Thoracic aorta (tissue), 2 donors: ENCODE measurements at places on chromosomes 3 and 15. TPM values are rescaled to one million over a fixed set of nuclear protein-coding genes. Genes with fewer than 3 reads are reported as not detected.
A peak's percentile ranks its signal among the peaks of the same experiment; 100 is the strongest.

DNA sequence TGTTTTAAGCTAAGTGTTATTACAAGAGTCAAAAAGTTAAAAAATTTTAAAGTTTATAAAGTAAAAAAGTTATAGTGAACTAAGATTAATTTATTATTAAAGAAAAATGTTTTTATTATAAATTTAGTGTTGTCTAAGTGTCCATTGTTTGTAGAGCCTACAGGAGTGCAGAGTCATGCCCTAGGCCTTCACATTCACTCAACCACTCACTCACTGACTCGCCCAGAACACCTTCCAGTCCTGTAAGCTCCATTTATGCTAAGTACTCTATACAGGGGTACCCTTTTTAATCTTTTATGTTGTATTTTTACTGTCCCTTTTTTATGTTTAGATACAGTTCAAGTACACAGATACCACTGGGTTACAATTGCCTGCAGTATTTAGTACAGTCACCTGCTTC lies 37.2 kb downstream of the EEFSEC start:
- no peak for DNase-seq
- no peak overlapping the region for H3K27ac ChIP-seq
- no peaks in the 10 kb centered on the region for H3K36me3 ChIP-seq
- H3K4me3 ChIP-seq, result no peak overlapping the region

- H3K4me3 ChIP-seq, result no peak overlapping the region
- no peaks in the 10 kb centered on the region for H3K4me1 ChIP-seq
- H3K27me3 ChIP-seq, result no peaks in the 10 kb centered on the region
- H3K27ac ChIP-seq, result no peak overlapping the region
- no peaks in the 10 kb centered on the region for H3K36me3 ChIP-seq
Measured at GRCh38 chr3:14265246-14265962, 86.8 kb downstream of the LSM3 start.

- no peaks in the 10 kb centered on the region for H3K4me1 ChIP-seq
- no peak overlapping the region for H3K27ac ChIP-seq
- no peaks in the 10 kb centered on the region for H3K36me3 ChIP-seq
Measured at GRCh38 chr15:54681584-54681983, 515.2 kb downstream of the RSL24D1 start.

GRCh38 chr15:71541746-71542145 lies 268.6 kb upstream of the NR2E3 start:
- no peak overlapping the region for H3K27ac ChIP-seq
- H3K4me1 ChIP-seq, result no peaks in the 10 kb centered on the region
- no peaks in the 10 kb centered on the region for H3K36me3 ChIP-seq
- H3K4me3 ChIP-seq, result no peak overlapping the region
- DNase-seq, result no peak

- no peaks in the 10 kb centered on the region for H3K27me3 ChIP-seq
- no peaks in the 10 kb centered on the region for H3K36me3 ChIP-seq
- DNase-seq, result no peak
- peaks cover 21% of the 10 kb centered on the region for H3K4me1 ChIP-seq
- H3K4me3 ChIP-seq, result peak overlapping the region; percentile 37
Measured at GRCh38 chr3:142275856-142276255, 50.5 kb upstream of the GK5 start.

DNA sequence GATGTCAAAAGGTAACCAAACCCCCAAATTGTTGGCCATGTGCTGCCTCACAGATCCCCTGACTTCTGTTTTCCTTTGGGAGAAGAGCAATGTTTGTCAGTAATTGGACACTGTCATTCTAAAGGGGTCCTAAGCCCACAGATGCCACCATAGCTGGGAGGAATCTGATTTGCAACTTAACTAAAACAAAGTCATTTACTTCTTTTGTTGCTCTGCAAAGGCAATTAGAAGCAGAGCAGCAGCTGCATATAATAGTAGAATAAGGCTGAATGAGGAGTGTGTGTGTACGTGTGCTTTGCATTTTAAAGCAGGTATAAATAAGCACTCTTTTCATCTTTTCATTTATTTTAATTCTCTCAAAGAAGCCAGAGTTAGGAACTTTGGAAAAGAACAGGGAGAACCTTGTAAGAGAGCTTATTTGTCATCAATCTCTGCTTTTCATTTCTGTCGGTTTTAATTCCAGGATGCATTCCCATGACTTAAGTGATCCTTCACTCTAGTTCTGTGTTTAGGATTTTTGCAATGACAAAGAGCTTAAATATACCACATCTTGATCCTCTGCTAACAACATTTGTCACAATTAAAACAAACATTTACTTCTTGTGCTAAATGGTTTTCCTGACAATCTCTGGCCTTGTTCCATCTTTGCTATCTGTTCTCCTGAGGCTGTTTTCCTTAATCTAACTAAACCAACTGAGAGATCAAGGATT lies 530.2 kb upstream of the CBLB start:
- no peaks in the 10 kb centered on the region for H3K27me3 ChIP-seq
- H3K4me3 ChIP-seq, result no peak overlapping the region
- H3K27ac ChIP-seq, result no peak overlapping the region
- H3K4me1 ChIP-seq, result peaks cover 7% of the 10 kb centered on the region

GRCh38 chr3:24508423-24508839 lies 13.8 kb upstream of the THRB start:
- no peak for DNase-seq
- H3K4me1 ChIP-seq, result peaks cover 11% of the 10 kb centered on the region
- no peaks in the 10 kb centered on the region for H3K36me3 ChIP-seq
- no peak overlapping the region for H3K4me3 ChIP-seq

GRCh38 chr15:51163843-51164242 lies 69.1 kb upstream of the TNFAIP8L3 start:
- peak overlapping the region; percentile 69 for H3K27ac ChIP-seq
- H3K36me3 ChIP-seq, result no peaks in the 10 kb centered on the region
- H3K4me1 ChIP-seq, result peaks cover 9% of the 10 kb centered on the region
- DNase-seq, result no peak
- no peak overlapping the region for H3K4me3 ChIP-seq

DNA sequence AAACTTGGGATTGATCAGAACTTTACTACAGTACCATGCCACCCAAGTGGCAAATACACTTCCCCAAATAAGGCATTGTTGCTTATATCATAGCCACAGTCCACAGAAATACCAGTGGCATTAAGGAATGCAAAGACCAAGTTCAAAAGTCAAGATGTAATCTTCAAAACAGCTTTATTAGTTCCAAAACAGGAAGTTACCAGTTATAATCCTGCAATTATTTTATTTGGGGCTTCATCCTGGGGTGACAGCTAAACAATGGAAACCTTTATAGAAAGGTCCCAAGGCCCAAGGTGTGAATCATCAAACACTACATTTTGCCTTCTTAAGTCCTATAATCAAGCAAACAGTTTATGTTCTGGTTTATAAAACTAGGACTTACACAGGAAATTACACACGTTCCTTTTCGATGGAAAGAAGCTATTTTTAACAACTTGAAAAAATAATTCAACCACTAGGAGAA lies 30.3 kb upstream of the RNF7 start:
- no peaks in the 10 kb centered on the region for H3K36me3 ChIP-seq
- H3K27ac ChIP-seq, result peak overlapping the region; percentile 93
- peaks cover 29% of the 10 kb centered on the region for H3K4me1 ChIP-seq
- no peak for DNase-seq
- no peak overlapping the region for H3K4me3 ChIP-seq
- H3K27me3 ChIP-seq, result no peaks in the 10 kb centered on the region

GRCh38 chr15:37056177-37057121 lies 43.9 kb downstream of the MEIS2 start:
- no peak overlapping the region for H3K27ac ChIP-seq
- H3K27me3 ChIP-seq, result no peaks in the 10 kb centered on the region
- DNase-seq, result no peak

DNA sequence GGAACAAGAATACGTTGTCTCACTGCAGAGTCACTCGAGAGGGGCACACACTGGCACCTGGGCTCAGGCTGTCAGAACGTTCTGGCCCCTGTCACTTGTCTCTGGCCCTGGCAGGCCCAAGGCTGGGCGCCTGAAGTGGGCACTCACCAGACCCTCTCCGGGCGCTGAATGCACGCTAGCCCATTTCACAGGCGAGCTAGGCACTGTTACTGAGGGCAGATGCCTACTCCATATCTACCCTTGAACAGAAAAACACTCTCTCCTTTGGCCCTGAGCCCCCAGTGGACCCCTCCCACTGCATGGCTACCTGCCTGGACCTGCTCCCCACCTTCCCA lies 42.3 kb upstream of the IQSEC1 start:
- H3K27me3 ChIP-seq, result no peaks in the 10 kb centered on the region
- H3K27ac ChIP-seq, result no peak overlapping the region
- no peak for DNase-seq
- H3K4me1 ChIP-seq, result no peaks in the 10 kb centered on the region
- no peaks in the 10 kb centered on the region for H3K36me3 ChIP-seq
- H3K4me3 ChIP-seq, result no peak overlapping the region

DNA sequence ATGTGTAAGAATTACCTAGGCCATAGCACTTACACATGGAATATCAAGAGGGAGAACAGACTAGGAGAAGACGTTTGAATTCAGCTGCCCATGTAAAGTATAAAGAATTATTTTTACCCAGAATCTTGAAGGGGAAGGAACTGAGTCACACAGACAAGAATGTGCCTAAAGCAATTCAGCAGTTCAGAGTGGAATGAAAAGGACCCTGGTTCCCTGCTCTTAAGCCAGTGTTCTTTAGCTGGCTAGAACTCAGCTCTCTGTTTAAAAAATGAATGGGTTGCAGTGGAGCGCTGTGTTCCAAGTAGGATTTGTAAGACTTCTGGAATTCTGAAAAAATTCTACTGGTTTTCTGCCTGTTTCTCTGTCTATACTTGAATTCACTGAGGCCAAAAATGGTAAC lies 440.2 kb downstream of the LPP start:
- no peaks in the 10 kb centered on the region for H3K27me3 ChIP-seq
- no peaks in the 10 kb centered on the region for H3K36me3 ChIP-seq
- no peak for DNase-seq
- no peak overlapping the region for H3K4me3 ChIP-seq
- H3K27ac ChIP-seq, result peak overlapping the region; percentile 72

DNA sequence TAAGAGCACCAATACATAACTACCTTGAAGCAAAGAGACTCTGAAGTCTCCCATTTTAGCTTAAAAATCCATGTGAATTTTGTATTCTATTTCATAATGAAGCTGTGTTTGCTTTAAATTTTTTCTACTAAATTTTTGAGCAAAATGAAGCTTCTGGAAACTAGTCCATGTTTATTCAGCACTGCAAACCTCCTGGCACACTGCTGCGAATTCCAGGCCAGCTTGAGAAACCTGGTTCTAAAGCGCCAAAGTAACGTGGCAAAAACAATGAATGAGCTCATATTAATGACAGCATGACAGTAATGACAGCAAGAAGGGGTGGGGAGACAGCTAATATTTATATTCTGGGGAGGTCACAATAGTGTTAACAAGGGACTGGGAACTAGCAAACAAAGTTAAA lies 25.7 kb downstream of the CEP152 start:
- no peaks in the 10 kb centered on the region for H3K27me3 ChIP-seq
- no peak for DNase-seq
- H3K4me1 ChIP-seq, result peaks cover 10% of the 10 kb centered on the region

DNA sequence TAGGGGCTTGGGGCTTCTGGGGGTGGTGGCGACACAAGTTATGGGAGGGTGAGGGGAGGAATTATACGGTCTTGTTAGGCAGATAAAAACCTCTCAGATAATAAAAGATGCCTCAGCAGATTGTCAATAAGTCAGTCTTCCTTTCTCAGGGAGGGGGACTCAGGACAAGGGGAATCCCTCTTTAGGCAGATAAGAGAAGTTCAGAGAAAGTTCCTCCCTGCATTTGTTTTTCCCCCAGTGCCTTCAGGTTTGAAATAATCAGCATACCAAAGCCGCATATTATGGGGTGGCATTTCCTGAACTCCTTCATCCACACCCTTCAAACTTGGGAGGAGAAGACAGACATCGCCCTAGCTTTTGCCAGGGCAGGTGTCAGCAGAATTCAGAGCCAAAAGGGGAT lies 8.5 kb downstream of the PPCDC start:
- H3K27ac ChIP-seq, result no peak overlapping the region
- DNase-seq, result no peak
- peaks cover 11% of the 10 kb centered on the region for H3K4me1 ChIP-seq
- H3K27me3 ChIP-seq, result no peaks in the 10 kb centered on the region
- H3K36me3 ChIP-seq, result no peaks in the 10 kb centered on the region

GRCh38 chr15:76764004-76764403 lies 141.1 kb downstream of the SCAPER start:
- no peak overlapping the region for H3K27ac ChIP-seq
- H3K4me3 ChIP-seq, result no peak overlapping the region
- peaks cover 18% of the 10 kb centered on the region for H3K36me3 ChIP-seq

GRCh38 chr3:186577521-186577920 lies 7.0 kb downstream of the DNAJB11 start:
- H3K36me3 ChIP-seq, result peaks cover 37% of the 10 kb centered on the region
- DNase-seq, result no peak
- H3K4me3 ChIP-seq, result no peak overlapping the region
- no peaks in the 10 kb centered on the region for H3K27me3 ChIP-seq

DNA sequence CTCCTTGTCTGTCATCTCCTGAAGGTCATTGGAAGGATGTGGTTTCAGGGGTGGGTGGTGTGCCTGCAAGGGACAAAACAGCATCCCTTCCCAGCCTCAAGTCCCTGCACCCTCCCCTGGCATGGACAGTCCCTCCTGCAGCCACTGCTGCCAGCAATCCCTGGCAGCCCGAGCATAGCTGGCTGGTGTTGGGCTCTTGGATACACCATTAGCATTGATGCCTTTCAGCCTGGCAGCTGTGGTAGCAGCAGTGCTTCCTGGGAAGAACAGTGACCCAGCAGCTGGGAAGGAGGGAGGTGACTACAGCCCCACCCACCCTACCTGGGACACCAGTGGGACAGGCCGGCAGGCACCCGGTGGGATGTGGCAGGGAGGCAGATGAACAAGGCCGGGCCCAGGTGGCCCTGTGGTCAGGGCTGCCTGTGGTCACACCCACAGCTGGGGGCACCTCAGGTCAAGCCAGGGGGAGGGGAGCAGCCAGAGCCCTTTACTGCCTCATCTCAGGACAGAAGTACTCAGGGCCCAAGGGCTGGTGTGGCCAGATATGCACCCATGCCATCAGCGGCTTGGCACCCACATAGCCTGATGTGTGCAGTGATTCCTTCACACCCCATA lies 32.9 kb upstream of the TMEM115 start:
- DNase-seq, result no peak
- H3K27ac ChIP-seq, result peak overlapping the region; percentile 11
- H3K36me3 ChIP-seq, result no peaks in the 10 kb centered on the region
- H3K4me1 ChIP-seq, result peaks cover 34% of the 10 kb centered on the region
- H3K27me3 ChIP-seq, result no peaks in the 10 kb centered on the region
- H3K4me3 ChIP-seq, result no peak overlapping the region

Gene MEGF11
- total RNA-seq, result not detected

Gene TYRO3
- total RNA-seq, result 5.4 TPM

Gene IL5RA
- 1.8 TPM for total RNA-seq

Gene SQOR
- total RNA-seq, result 57.0 TPM

Gene GPR171
- total RNA-seq, result not detected

Gene GALNT15
- total RNA-seq, result 167 TPM

Gene POPDC2
- total RNA-seq, result 35.2 TPM

Gene TNFSF10
- total RNA-seq, result 16.0 TPM

Gene ARGFX
- total RNA-seq, result not detected

Gene GOLGA6B
- not detected for total RNA-seq
